Stimulated activated CD4-positive, alpha-beta T cell treated with anti-CD3 and anti-CD28 coated beads, Interleukin-1b, Interleukin-23, amount 100 ng/mL, for 1 hour (primary cell): ENCODE measurements at places on chromosomes 3 and 15.

DNA sequence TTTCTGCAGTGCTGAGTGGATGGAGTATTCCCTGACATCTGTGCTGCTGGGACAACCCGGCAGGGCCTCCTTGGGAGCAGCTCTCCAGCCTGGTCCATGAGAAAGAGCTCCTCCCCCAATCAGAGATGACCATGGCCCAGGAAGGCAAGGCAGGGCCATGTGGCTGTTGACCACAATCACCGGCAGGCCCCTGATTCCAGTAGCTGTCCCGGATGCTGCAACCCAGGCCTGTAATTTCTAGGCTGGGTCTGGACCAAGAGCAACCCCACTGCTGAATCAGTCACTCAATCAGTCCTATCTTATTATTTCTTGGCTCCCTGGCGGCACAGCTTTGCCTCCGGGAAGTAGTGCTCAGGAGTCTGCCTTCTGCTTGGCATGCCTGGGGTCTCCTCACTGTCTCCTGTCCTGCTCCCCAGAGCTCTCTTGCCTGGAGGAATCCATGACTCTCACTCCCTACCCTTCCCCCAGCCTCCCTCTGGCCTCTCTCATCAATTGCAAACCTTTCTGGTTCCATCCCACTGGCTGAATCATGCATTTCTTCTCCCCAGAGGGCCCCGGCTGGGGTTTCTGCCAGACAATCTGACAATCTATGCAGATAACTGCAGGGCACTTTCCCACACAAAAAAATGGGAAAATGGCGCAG is 32.6 kb upstream of the ITGA11 start:
- no peak for DNase-seq

- DNase-seq = no peak
These were observed 10.4 kb downstream of the VILL start for GRCh38 chr3:38000965-38001455.

DNA sequence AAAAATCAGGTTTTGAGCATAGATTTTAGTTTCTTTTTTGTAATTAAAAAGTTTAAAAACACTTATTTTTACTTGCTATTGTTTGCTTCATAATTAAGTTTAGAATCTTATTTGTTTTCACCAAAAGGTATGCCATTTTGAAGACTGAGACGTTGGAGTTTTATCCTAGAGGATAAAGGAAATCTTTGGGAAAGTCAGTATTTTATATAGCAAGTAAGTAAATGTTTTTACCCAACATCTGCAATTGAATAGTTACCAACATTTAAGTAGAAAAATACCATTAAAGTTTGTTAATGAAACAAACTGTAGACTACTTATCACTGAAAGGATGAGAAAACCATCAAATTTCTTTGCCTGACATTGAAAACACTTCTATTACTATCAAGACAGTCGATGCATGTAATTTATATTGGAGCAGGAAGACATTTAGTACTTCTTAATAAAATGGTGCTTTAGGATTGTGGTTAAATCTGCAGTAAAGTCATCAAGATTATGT is 14.0 kb upstream of the CHD2 start:
- DNase-seq = no peak

- no peak for DNase-seq
These were observed 56.2 kb downstream of the ATG7 start for GRCh38 chr3:11328196-11328945.

GRCh38 chr15:36152936-36153335 is 426.5 kb upstream of the CDIN1 start:
- DNase-seq = no peak
